ENCODE measurements at places on chromosomes 7 and 10.

- H3K36me3 ChIP-seq: no peaks in the 10 kb centered on the region
- no peak for DNase-seq
- H3K27ac ChIP-seq: no peak overlapping the region
- no peaks in the 10 kb centered on the region for H3K4me1 ChIP-seq
- H3K27me3 ChIP-seq: no peaks in the 10 kb centered on the region
Observed at GRCh38 chr10:125607689-125608290, 75.2 kb downstream of the TEX36 start.

DNA sequence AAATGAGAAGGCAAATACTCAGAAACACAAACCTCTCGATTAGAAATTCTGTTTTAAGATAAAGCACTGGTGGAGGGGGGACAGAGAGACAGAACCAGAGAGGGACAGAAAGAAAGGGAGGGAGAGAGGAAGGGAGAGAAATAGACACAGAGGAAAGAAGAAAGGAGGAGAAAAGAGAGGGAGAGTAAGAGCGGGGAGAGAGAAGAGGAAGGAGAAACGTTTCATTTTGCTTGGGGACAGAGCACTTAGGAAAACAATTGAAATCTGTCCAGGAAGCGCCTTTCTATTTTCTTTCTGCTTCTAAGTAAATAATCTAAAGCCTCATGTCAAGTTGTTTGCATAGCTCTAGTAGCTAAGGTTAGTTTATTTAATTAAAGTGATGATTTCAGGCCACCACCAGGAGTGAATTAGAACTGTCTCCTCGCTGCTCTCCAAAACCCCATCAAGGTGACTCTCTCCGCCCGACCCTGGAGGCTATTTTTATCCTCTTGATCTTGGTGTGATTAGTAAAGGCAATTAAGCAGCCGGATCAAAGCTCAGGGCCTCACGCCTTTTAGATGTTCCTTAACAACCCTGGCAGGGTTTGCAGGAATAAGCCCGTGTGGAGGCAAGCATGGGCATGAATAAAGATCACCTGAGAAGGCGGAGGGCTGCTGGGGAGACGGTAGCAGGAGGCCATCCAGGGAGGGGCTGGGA, 73.4 kb upstream of the INSIG1 start:
- no peak overlapping the region for H3K4me3 ChIP-seq
- no peak overlapping the region for H3K27ac ChIP-seq
- H3K27me3 ChIP-seq: no peaks in the 10 kb centered on the region
- H3K4me1 ChIP-seq: peaks cover 16% of the 10 kb centered on the region
- H3K36me3 ChIP-seq: no peaks in the 10 kb centered on the region

DNA sequence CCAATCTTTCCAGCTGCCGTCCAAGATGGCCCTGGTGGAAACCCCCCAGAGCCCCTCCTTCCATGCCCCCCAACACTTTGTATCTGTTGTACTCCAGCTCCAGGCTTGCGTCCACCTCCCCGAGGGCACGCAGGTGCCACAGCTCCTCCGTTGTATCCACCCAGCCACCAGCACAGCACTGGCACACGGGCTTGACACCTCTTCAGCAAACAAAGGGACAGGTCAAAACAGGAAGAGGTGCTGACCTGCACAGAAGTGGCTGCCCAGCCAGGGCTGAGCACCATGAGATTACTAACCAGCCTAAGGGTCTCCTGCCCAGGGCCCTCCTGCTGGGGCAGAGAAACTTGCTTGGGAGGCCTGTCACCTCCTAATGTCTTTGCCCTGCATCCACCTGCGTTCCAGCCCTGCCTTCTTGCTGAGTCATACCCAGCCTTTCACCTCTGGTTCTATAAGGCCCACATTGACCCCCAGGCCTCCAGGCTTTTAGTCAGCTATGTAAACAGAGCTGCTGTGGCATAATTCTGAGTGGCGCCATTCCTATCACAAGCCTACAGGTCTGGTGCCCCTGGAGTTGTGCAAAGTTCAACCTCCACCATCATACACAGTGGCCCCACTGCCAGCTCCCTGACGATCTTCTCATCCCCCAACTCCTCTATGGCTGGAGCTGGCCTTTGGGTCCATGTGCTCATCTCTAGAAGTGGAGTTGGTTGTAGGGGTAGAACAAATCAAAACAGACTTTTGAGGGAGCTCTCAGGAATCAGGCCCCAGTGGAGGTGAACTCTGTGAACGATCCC, 20.9 kb downstream of the SLC29A3 start:
- no peak for DNase-seq
- no peaks in the 10 kb centered on the region for H3K36me3 ChIP-seq
- H3K27me3 ChIP-seq: no peaks in the 10 kb centered on the region

GRCh38 chr10:110399106-110399964, 94.6 kb upstream of the SMNDC1 start:
- H3K4me1 ChIP-seq: peaks cover 6% of the 10 kb centered on the region
- no peak for DNase-seq
- no peaks in the 10 kb centered on the region for H3K36me3 ChIP-seq
- no peak overlapping the region for H3K4me3 ChIP-seq
- no peak overlapping the region for H3K27ac ChIP-seq

- no peak overlapping the region for H3K27ac ChIP-seq
- H3K27me3 ChIP-seq: no peaks in the 10 kb centered on the region
- H3K4me1 ChIP-seq: peaks cover 6% of the 10 kb centered on the region
- H3K36me3 ChIP-seq: no peaks in the 10 kb centered on the region
- no peak for DNase-seq
Observed at GRCh38 chr10:26803849-26804248, 56.9 kb downstream of the ABI1 start.

DNA sequence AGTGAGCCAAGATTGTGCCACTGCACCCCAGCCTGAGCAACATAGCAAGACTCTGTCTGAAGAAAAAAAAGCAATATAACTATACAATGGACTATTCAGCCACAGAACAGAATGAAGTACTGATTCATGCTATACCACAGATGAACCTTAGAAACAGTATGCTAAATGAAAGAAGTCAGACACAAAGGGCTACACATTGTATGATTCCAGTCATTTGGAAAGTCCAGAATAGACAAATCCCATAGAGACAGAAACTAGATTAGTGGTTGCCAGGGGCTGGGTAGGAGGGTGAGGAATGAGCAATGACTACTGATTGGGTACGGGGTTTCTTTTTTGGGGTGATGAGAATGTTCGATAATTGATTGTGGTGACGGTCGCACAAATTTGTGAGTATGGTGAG, 9.6 kb upstream of the CFAP70 start:
- H3K27ac ChIP-seq: no peak overlapping the region
- H3K4me3 ChIP-seq: no peak overlapping the region
- no peak for DNase-seq
- H3K4me1 ChIP-seq: no peaks in the 10 kb centered on the region

DNA sequence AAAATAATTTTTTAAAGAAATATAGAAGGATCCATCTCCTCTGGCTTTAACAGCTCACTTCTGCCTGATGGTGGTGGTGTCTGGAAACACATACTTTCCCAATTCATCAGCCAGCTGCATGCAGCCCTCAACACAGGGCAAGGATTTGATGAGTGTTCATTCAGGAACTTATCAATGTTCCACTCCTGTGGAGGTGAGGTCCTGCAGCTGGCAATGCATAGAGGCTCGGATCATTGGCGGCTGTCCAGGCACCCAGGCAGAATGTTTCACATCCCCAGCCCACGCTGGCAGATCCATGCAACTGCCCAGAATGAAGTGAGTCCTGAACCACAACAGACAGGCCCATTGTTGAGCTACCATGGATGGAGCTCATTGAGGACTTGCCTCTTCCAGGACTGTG, 55.2 kb upstream of the KCNMA1 start:
- H3K4me1 ChIP-seq: no peaks in the 10 kb centered on the region
- no peak overlapping the region for H3K27ac ChIP-seq
- no peak for DNase-seq

DNA sequence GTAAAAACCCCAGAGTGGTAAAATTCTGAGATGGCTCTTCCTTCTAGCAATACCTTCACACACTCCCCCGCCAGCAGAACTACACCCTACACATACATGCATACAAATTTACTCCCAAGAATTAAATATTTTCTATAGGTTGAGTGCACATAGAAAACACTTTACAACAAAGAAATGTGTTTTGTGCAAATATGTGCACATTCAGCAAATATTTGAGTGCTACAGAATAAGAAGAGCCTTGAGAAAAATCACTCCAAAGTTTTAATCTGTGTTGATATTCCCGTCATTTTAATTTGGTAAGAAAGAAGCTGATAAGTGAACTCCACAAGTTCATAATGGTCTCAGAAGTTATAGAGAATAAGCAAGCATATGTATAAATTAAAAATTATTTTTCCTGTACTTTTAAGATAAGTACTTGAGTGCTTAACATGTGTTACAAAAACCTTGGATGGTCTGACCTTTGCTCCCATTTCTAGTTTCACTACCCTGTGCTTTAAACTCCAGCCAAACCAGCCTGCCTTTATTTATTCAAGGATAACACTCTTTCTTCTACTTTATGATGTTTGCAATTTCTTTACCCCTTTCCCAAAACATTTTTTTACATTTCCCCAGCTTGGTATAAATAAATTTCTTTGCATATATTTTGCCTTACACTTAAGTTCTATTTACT, 733.5 kb upstream of the LRRTM3 start:
- H3K4me1 ChIP-seq: no peaks in the 10 kb centered on the region
- no peaks in the 10 kb centered on the region for H3K27me3 ChIP-seq
- no peak overlapping the region for H3K4me3 ChIP-seq
- no peaks in the 10 kb centered on the region for H3K36me3 ChIP-seq
- no peak overlapping the region for H3K27ac ChIP-seq
- no peak for DNase-seq

DNA sequence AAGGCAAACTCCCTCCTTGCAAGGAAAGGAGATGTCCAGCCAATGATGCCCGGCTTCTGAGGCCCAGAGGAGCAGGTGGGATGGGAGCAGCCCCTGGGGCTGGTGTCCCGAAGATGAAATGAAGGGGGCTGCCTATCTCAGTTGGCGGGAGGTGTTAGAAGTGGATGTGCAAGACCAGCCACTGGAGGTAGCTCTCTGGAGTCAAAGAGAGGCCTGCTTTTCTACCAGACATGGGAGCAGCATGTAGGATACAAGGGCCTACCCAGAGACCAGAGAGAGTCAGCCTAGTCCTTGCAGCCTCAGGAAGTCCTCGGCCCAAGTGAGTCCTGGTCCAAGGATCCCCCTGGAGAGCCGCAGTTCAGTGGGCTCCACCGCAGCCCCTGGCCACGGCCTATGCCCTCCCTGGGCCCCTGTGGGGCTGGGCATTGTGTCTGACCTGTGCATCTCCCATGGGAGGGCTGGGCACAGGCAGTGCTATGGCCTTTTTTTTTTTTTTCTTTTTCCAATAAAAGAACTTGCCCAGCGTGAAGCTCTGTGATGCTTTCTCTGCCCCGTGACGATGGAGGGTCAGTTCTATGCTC, 17.7 kb downstream of the GOLGA7B start:
- no peak for DNase-seq
- no peak overlapping the region for H3K27ac ChIP-seq
- peaks cover 11% of the 10 kb centered on the region for H3K4me1 ChIP-seq
- no peaks in the 10 kb centered on the region for H3K36me3 ChIP-seq
- H3K4me3 ChIP-seq: no peak overlapping the region

- H3K27ac ChIP-seq: no peak overlapping the region
- H3K27me3 ChIP-seq: no peaks in the 10 kb centered on the region
- no peaks in the 10 kb centered on the region for H3K36me3 ChIP-seq
- no peak for DNase-seq
Observed at GRCh38 chr7:44447874-44448425, 42.5 kb downstream of the NUDCD3 start.
